ENCODE measurements at places on chromosomes 1 and 21.

DNA sequence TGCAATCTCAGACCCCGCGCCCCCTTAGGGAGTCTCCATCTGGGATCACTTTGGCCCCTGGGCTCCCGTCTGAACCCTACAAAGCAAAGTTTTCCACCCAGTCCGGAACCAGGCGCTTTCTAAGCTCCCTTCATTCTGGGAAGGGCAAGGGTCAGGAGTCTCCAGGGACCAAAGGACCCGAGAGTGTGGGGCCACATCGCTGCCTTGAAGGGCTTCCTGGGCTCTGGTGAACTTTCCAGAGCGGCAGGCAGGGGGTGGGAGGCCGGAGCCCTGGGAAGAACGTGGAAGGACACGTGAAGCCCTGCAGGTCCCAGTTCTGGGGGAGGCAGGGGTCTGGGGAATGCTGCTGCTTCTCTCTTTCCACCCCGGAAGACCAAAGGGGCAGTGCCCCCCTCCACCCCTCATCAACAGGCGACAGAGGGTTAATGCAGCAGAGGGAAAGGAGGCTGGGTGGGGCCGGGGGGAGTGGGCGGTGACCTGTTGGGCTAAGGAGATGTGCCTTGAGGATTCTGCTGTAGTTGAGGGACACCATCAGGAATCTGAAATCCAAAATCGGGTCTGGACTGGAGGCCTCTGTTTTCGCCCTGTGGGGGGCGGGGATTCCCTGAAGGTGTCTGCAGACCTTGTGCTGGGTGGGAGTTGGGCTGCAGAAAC lies 734 bp downstream of the CDK18 start:
- peak; percentile 47 for DNase-seq

GRCh38 chr1:68624233-68624632 lies 127.4 kb upstream of the DEPDC1 start:
- DNase-seq = no peak

- DNase-seq = no peak
These were observed 9.0 kb downstream of the BLACAT1 start for GRCh38 chr1:205446828-205447227.

- DNase-seq = no peak
These were observed 65.3 kb upstream of the SAMD13 start for GRCh38 chr1:84236256-84236655.

- DNase-seq = peak; percentile 94
These were observed 17.1 kb upstream of the TMEM9 start for GRCh38 chr1:201171063-201172036.

GRCh38 chr1:37471345-37472231 lies 2.8 kb upstream of the ZC3H12A start:
- peak; percentile 74 for DNase-seq

DNA sequence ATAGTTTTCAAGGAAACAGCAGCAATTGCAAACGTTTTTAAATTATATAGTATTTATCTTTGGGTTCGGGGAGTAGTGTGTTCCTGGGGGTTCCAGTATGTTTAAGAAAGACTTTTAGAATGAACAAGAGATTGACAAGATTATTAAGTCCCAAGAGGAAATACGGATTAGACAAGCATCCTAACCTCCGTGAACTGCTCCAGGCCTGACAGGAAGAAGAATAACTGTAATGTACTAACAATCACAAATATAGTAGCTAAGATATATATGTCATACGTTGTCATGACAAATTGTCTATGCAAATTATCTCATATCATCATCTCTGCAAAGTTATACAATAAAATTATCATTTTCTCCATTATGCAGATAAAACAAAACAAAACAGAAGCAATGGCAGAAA lies 1397.2 kb downstream of the MRPL39 start:
- DNase-seq = no peak

- DNase-seq = no peak
These were observed 29.6 kb downstream of the NBPF3 start for GRCh38 chr1:21469581-21469980.

DNA sequence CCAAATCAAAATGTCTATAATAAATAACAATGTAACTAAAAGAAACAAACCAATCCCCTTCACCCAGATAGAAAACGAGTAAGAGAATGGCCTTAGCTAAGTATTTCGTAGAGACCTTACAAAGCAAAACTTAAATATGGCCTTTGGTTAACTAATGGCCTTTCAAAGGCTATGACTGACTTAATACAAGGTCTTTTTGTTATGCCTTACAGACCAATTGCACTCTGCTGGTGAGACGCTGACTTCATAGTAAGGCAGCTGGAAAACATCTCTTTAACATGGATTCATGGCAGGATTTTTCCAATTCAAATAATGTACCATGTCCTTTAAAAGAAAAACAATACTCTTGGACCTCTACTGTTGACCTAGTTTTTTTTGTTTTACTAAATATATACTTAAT lies 15.8 kb upstream of the TBCE start:
- DNase-seq = no peak

GRCh38 chr1:55604749-55605148 lies 389.6 kb upstream of the USP24 start:
- no peak for DNase-seq

DNA sequence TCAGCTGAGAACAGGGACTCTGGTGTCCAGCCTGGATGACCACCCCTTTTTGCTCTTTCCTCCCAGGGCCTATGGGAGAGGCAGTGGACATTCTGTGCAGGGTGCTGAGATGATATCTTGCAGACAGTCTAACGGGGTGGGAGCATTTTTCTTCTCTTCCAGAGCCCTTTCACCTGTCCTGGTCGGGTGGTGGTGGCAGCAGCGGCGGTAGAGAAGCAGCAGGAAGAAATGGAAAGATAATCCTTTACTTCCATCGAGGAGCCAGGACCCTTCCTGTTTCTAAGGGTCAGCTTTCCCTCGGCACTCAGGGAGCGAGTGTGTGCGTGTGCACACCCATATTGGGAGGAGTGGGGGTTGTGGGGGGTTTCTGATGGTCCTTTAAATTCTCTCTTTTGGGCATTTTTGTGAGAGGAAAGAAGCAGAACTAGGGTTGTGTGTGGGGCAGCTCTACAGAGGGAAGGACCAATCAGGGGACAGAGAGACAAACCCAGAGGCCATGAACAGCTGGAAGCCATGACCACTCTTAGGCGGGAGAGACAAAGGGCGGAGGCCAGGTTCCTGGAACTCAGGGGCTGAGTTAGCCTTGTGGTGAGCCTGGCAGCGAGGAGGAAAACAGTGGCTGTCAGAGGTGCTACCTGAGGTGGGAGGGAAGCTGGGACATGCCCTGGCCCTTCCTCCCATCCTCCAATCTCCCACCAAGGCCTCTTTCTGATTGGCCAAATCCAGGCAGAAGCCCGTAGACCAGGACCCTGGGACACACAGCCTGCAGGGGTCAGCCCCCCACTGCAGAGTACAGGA lies 31.2 kb upstream of the CSF3R start:
- DNase-seq = no peak

GRCh38 chr21:28624626-28625025 lies 368.1 kb downstream of the LTN1 start:
- DNase-seq = no peak

- peak; percentile 50 for DNase-seq
These were observed 55.6 kb downstream of the NKAIN1 start for GRCh38 chr1:31183927-31184554.

- no peak for DNase-seq
These were observed 7.0 kb downstream of the BCAN start for GRCh38 chr1:156648951-156649350.

GRCh38 chr1:70265946-70266345 lies 44.8 kb downstream of the SRSF11 start:
- DNase-seq = no peak

DNA sequence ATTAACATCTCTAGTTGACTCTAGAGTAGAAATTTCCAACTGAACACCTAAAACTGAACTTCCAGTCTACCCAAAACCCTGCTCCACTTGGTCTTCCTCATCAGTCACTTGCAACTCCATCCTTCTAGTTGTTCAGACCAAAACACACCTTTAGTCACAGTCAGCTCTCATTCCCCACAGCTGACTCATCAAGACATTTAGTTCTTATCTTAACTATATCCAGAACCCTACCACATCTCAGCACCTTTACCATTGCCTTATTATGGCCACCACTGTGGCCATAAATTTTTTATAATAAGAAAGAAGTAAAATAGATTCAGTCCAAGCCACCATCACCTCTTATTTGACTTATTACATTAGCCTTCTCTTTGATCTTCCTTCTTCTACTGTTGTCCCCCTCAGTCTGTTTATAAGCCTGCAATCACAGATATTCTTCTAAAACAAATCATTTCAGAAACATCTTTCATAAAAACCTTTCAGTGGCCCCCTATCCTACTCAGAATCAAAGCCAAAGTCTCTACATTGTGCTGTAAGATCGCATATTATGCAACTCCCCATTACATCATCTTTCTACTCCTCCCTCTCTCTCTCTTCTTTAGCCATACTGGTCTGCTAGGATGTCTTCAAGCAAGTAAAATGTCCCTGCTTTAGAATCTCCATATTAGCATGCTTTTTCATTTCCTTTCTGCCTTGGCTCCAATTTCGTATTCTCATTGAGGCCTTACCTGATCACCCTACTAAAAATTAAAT lies 275.9 kb downstream of the LRRC40 start:
- DNase-seq = no peak

DNA sequence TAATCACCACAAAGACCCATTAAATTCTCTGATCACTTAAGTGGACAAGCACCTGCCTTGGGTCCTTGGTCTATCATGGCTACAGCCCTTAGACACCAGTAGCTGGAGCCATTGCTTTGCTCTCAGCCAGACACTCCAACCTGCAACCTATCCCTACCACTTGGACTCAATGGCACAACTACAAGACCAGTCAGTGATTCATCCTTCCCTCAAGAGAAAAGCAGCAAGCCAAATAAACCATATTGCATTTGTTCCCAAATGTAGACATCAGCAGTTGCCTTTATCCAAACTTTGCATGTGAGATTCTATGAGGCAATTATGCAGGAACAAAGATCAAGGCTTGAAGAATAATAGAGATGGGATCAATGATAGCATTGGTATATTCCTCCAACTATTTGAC lies 263.4 kb downstream of the HHIPL2 start:
- no peak for DNase-seq

All from NCI-H1417 (cell line).